Activated CD4-positive, CD25-positive, alpha-beta regulatory T cell treated with anti-CD3 and anti-CD28 coated beads, Interleukin-2, amount 50 U/mL, for 72 hours (primary cell): ENCODE measurements at places on chromosomes 12 and 14.

- no peak for DNase-seq
These were observed 80.6 kb downstream of the KCNK10 start for GRCh38 chr14:88242446-88242845.

DNA sequence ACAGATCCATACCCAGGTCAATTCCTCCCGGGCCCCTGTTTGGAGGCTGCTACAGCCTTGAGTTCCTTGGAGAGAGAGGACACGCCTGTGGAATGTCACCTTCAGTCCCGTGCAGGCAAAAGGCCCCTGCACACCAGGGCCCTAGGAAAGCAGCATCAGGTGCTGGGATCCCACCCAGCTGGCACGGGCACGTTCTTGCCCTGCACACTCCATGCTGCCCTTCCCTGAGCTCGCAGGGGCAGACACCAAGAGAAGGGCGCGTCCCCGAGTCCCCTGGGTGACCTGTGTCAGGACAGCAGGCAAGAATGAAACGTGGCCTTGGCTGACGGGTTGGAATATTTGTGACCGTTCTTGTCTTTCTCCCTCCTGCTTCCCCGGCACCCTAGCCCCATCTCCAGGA is 67.7 kb downstream of the TSPAN11 start:
- no peak for DNase-seq

- no peak for DNase-seq
These were observed 189.0 kb upstream of the AMIGO2 start for GRCh38 chr12:47268501-47269454.

GRCh38 chr14:76908834-76909233 is 82.6 kb downstream of the LRRC74A start:
- no peak for DNase-seq

DNA sequence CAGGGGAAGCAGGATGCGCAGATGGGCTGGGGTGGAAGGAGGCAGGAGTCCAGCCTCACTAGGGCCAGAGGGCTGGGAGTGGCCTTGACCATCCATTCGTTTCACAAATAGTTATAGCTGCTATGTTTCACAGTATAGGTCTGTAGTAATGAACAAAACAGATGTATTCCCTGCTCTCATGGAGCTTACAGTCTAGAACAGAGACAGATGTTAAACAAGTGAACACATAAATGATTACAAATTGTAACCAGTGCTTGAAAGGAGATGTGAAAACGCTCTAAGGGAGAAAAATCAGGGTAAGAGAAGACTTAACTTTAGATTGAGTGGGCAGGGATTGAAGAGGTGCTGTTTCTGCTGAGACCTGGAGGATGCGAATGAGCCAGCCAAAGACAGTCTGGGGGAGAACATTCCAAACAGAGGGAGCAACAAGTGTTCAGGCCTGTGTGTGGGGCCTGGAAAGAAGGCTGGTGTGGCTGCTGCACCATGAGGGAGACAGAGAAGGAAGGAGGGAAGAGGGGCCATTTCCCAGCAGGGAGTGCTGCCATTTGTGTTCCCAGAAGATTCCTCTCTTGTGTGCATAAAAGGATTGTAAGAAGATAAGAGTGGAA is 14.6 kb downstream of the CFAP251 start:
- no peak for DNase-seq

- no peak for DNase-seq
These were observed 1187.3 kb upstream of the TMEM132C start for GRCh38 chr12:127079636-127080035.

DNA sequence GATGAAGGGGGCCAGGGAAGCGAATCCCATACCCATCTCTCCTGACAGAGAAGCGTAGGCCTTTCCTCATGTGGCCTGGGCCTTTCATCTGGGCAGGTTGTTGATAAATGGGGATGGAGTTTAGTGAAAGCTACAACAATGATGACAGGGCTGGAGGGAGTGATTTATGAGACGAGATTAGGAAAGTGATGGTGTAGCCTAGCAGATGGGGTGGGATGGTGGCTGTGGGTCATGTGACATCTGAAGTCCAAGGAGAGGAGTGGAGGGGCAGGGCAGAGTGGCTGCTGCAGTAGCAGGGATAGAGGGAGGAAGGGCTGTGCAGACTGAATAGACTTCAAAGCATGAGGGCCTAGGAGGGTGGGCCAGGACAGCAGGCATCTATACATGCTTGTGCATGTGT is 85.5 kb downstream of the ADCK1 start:
- no peak for DNase-seq

GRCh38 chr12:104605685-104606084 is 148.9 kb downstream of the CHST11 start:
- no peak for DNase-seq

GRCh38 chr12:133264173-133264572 is 28.5 kb upstream of the ANHX start:
- no peak for DNase-seq

- DNase-seq, result no peak
These were observed 113.2 kb upstream of the FLRT2 start for GRCh38 chr14:85416771-85417170.

- DNase-seq, result no peak
These were observed 23.9 kb downstream of the ATF7 start for GRCh38 chr12:53602176-53602864.

DNA sequence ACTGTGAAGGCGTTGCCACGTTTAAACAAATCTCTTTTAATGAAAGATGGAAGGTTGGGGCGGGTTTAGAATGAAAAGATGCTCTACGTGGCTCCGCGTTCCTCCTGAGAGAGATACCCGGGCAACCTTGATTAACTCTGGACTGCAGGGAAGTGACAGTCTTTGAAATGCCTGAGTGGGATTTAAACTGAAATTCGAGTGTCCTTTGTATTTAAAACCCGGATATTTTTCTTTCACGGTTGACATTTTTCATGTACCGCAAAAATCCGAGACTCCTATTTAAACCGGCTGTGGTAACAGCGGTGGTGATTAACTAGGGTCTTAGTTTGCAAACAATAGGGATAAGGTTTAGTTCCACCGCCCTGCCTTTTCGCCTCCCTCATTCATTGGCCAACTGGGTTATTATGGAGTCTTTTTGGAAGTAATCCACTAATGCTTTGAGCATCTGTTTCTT is 707 bp downstream of the G2E3 start:
- DNase-seq, result no peak

DNA sequence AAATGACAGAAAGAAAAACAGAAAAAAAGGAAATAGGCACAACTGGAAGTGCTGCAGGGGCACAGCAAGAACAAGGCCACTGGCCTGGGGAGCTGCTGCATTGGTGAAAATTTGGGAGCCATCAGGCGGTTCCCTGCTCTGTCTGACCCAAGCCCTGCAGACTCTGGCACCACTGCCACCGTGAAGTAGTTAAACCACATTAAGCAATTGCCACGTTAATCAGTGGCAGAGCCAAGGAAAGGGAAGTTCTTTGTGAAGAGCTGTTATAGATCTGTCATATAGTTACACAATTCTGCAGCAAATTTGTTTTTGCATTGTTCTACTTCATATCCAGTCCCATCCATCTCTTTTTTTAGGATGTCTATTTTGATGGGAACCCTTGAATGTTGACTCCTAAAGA is 915.3 kb downstream of the FSCB start:
- DNase-seq, result no peak

DNA sequence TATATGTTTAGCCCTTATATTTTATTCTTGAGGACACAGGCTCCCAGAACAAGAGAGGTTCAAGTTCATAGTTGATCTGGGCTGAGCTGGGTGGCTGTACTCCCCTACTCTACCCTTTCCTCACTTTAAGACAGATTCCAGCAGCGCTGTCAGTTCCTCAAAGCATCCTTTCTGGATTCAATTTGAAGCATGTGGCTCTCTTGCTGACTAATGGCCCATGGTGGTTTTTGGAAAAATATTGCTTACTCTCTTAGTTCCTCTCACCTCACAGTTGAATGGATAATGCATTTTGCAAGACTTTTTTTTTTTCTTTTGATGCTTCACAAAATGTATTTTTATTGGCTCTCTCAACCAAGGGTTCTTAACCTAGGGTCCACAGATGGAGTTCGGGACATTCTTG is 4.1 kb downstream of the PELI2 start:
- DNase-seq, result no peak

DNA sequence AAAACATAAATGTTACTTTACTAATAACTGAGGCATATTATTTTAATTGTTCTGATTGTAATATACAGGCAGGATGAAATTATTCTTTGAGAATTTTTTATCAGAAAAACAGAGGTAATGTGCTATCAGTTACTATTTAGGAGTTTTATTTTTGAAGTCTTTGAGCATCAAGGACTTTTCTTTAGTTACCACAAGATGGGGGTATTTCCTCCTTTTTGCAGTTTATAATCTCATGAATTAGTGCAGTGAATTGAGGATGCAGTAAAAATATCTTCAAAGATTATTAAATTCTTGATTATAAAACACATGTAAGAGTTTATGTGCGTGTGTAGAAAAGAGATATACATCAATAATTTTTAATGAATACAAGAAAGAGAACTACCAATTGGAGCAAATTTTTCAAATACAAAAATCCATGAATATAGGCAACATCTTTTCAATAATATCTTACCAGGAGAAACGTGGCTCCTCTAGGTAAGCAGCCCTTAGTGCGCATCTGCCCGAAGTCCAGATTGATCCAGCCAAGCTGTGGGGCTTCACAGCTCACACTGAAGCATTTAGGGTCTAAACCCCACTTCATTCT is 71.6 kb downstream of the ERGIC2 start:
- DNase-seq, result no peak

- no peak for DNase-seq
These were observed 7.6 kb upstream of the FITM1 start for GRCh38 chr14:24122898-24123297.

DNA sequence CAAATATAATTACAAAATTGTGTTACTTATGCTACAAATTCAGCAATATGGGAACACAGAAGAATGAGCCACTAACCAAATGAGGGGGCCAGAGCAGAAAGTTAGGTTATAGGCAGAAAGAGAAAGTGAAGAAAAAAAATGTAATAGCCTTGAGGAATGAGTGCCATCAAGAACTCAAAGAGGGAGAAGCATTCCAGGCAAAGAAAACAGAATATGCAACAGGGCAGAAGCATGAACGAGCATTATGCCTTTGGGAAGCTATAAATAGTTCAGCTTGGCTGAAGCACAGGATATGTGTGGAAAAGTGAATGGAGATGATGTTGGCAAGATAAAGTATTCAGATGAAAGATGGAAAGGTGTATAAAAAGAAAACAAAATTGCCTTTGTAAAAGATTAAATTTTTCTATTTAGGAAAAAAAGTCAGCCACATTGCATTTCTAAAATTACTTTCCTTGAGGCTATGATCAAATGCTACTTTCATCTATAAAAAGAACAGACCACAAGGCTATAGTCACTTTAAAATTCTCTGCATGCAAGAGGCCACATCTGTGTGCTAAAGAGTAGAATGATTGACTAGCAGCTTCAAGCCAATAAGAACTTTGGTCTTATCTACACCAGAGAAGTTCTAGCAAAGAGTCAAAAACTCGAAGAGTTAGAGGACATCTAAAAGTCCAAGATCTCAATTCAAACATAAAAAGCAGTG is 193.6 kb upstream of the GARIN6 start:
- DNase-seq, result no peak

- no peak for DNase-seq
These were observed 135.9 kb downstream of the TMEM30B start for GRCh38 chr14:61145034-61145902.

GRCh38 chr12:55008944-55009585 is 10.7 kb upstream of the NEUROD4 start:
- DNase-seq, result no peak

GRCh38 chr12:116892349-116893140 is 11.3 kb upstream of the HRK start:
- no peak for DNase-seq

GRCh38 chr14:38504175-38504574 is 248.3 kb upstream of the CLEC14A start:
- no peak for DNase-seq

DNA sequence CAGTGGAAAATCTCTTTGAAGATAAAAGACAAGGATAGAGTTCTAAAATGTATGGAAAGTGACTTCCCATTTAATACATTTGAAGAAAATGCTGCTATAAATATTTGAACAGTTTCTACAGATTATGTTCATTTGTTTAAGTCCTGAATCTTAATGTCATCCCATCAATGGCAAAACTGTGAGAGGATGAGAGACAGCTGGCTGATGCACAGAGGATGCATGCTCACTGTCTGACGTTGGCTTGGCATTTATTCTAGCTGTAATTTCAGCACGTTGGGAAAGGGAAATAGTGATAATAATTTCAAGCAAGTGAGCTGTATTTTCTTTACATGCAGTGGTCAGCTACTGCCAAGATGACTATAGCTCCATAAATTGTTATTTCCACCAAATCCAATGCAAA is 40.5 kb downstream of the PPFIA2 start:
- DNase-seq, result no peak

DNA sequence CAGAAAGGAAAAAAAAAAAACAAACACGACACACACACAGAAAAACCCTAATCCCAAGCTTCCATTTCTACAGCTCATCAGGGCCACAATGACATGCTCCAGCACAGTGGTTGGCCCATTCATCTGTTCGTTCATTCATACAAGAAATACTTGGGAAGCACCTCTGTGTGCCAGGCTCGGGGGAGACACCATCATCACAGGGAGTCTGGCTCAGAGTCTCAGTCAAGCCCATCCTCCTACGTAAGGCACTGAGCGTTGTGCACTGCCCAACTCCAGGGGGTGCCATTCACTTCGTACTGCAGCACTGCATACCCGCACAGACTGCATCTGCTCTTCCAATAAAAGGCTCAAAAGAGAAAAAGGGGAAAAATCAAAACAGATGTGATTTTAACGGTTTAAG is 15.3 kb downstream of the VPS37B start:
- no peak for DNase-seq

DNA sequence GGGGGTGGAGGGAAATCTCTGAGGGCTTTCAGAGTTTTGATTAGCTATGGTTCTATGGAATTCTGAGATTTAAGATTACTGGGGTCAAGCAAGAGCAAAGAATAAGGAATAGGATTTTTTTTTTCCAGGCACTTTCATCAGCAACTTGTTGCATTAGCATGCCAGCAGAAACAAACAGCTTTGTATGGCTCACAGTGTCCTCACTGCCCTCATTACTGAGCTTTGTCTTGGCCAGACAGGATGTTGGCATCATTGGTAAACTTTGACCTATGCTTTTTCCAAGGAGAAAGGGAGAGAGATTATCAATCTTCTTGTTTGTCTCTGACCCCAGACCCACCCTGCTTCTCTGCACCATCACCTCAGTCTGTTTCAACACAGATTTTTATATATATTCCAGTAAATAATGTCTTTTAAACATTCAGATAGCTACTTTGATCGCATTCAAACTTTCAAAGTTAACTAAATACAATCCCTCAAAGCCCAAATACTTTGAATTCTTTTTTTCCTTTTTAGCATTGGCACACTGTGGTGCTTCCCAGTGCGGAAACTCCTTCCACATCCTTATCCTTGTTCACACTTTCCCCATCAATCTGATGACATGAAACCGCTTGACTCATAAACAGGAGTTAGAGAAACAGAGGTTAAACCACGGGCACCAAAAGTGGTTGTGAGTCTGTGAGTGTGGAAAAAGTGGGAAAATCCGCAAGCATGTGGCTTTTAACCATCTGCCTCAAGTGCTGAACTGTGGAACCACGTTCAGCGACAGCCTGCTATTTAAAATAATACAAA is 282.2 kb upstream of the FAR2 start:
- no peak for DNase-seq

DNA sequence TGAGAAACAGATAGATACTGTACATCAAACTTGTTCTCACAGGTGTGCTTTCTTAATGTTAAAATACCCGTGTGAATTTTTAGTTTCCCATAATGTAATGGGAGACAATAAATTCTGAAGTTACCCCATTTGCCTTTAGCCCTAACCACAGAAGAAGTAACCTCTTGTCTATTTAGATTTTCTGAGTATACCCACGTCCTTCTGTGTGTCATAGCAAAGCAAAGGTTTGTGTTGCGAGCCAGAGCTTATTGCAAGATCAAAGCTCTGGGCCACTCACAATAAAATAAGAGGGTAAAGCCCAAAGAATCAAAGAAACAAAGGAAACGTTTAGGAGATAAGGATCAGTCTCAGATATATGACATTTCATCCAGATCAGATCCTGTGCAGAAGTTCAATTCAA is 73.9 kb downstream of the BMP4 start:
- DNase-seq, result no peak
